HEK293T (cell line): ENCODE measurements at places on chromosomes 16 and 17.
A peak's percentile ranks its signal among the peaks of the same experiment; 100 is the strongest.

DNA sequence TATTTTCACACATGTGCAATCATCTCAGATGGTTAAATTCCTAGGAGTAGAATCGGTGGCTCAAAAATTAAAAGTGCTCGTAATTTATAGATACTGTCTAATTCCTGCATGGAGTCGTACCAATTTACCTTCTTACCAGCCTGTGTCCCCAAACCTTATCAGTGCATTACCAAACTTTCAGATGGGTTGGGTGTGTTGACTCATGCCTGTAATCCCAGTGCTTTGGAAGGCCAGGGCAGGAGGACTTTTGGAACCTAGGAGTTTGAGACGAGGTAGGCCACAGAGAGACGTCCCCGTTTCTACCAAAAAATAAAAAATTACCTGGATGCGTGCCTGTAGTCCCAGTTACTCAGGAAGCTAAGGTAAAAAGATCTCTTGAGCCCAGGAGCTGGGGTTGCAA is 34.5 kb upstream of the GPRC5B start:
- no peak for DNase-seq

- DNase-seq: no peak
These were observed 19.8 kb downstream of the SLC7A5 start for GRCh38 chr16:87849419-87850008.

DNA sequence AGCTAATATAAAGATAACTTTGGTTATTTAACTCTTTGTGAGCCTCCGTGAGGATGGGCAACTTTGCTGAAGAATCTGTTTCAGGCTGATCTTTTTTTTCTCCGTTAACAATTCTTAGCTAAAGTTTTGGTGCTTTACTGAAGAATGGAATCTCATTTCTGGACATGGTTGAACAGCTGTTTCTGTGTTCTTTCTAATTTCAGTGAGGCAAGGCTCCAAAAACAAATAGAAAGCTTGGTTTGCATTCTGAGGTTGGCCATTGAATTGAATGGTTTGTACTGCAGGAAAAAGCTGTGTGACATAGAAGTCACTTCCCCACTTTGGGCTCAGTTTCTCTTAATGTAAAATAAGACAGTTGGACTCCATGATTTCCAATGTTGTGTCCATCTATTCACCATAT is 22.3 kb upstream of the HLF start:
- DNase-seq: no peak

DNA sequence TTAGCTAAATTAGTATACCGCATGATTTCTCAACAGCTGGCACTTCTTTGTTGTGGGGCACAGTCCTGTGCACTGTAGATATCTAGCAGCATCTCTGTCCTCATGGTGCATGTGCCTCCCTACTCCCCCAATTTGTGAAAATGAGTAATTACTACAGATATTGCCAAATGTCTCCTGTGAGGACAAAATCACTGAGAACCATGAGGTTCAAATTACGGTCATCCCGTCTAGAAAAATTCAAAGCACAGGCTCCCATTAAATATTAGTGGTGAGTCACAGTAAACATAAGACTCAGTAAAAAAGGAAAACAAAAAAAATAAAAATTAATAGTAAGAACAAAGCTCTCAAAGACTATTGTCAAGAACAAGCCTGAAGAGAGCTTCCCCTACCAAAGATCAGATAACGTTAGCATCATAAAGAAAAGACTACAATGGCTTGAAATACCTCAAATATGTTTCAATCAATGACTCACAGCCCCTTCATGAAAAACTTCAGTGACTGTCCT is 57.8 kb downstream of the STH start:
- no peak for DNase-seq

GRCh38 chr16:14354561-14355351 is 275.3 kb downstream of the PARN start:
- no peak for DNase-seq

DNA sequence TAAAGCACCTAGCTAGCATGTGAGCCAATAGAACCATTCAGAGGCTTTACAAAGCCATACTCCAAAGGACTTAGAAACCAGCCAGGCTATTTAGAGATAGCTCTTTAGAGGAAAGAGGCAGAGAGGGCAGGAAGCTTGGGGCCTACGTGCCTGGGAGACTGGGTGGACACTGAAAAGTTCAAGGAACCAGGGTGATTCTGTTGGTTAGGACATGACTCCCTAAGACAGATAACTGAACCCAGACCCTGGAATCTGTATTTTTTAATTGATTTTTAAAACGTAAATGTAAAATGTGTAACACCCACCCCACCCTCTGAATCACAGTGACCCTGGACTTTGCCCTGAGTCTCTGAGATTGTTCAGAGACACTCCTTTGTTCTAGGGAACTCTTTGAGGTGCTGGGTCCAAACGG is 16.1 kb upstream of the GNA13 start:
- no peak for DNase-seq

DNA sequence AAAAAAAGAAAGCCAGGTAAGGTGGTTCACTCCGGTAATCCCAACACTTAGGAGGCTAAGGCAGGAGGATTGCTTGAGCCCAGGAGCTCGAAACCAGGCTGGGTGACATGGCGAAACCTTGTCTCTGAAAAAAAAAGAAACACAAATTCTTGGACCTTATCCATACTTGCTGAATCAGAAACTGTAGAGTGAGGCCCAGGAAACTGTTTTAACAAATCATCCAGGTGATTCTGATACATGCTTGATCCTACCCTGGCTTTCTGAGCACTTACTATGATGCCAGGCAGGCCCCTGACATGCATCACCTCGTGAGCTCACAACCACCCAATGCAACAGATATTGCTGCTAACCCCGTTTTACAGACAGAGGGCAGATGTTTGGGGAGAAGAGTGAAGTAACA is 4.0 kb upstream of the NAE1 start:
- no peak for DNase-seq

DNA sequence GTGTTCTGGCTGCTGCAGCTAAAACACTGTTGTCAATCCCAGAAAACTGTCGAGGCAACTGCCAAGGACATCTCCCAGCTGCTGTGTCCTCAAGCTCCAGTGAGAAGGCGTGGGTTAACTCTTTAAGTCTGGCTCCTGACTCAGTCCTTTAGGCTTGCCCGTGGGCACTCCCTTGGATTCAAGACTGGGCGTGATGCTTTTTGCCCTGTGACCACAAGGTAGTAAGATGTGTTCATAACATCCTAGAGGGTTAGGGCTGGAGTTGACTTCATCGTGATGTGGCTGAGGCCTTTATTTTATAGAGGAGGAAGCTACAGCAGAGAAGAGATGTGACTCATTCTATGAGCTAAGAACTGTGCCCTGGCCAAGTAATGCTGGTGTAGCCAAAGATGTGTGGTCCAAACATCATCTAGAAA is 50.9 kb upstream of the TEKT3 start:
- no peak for DNase-seq

DNA sequence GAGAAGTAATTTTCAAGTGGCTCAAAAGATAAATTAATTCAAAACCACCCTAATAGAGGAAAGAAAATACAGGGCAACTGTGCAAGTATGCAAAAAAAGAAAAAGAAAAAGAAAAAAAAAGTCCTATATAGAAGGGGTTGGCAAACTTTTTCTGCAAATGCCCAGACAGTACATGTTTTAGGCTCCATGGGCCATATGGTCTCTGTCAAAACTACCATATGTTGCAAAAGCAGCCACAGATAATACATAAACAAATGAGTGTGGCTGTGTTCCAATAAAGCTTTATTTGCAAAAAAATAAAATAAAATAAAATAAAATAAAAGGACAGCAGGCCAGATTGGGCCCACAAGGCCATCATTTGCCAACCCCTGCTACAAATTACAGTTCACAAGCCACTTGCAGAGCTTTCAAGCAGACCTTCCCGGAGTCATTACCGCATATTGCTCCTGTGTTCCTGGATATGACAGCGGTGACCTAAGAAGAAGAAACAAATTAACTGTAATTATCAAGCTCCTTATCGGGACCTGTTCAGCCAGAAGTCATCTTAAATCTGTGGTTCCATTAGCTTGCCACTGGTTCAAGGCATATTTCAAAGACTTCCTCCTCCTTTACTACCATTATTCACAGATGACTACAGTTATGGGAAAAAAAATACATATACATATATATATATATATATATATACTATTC is 15.9 kb downstream of the ZC3H7A start:
- no peak for DNase-seq

DNA sequence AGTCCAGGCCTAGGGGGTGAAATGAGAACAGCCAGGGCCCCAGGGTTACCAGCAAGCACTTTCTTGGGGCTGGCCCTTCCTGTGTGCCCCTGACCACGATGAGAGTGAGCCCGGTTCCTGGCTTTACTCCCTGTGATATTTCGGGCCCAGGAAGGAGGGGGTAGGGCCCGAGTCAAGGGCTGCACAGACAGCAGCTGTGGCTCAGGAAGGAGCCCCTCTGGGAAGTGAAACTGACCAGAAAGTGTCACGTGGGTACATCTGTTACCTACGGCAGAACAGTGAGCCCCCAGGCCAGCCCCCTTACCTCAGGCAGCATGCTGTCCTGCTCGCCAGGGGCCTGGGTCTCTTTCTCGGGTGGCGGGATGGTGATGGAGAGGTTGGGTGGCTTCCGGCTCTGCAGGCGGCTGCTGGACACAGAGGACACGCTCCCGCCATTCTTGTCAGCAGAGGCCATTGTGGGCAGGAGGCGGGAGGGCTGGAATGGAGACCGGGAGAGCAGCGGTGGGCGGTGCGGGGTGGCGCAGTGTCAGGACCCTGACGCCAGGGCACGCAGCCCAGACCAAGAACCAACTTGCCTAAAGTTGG is 13.8 kb downstream of the AANAT start:
- no peak for DNase-seq

GRCh38 chr16:5863071-5863606 is 765.5 kb upstream of the EEF2KMT start:
- no peak for DNase-seq

- DNase-seq: peak; percentile 30
These were observed 2.0 kb downstream of the ADAT1 start for GRCh38 chr16:75621170-75621477.

GRCh38 chr16:88197481-88198456 is 185.0 kb upstream of the ZNF469 start:
- no peak for DNase-seq

DNA sequence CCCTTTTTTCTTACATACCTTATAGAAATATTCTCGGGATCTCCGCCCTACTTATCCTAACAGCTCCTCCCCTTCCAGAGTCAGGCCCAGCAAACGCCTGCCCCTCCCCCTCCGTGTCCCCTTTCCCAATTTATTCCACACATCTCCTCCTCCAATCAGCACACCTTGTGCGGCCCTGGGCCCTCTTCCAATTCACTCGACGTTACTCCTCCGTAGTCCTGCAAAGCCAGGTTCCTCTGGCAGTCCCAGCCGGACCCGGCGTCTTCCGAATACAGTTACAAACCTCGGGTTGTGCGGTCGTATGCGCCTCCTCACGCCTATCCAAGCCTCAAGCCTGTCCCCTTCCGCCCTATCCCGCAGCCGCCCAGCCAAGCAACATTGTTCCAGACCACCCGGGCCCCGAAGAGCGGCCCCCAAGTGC is 677 bp downstream of the CBX1 start:
- peak; percentile 60 for DNase-seq

GRCh38 chr17:77058016-77058415 is 82.8 kb upstream of the SEC14L1 start:
- no peak for DNase-seq

- DNase-seq: no peak
These were observed 12.9 kb downstream of the GRB2 start for GRCh38 chr17:75392559-75392958.

GRCh38 chr16:66524601-66525164 is 25.2 kb downstream of the TK2 start:
- DNase-seq: no peak

GRCh38 chr16:84427553-84427952 is 59.2 kb downstream of the ATP2C2 start:
- no peak for DNase-seq

- no peak for DNase-seq
These were observed 13.2 kb upstream of the SLC7A5 start for GRCh38 chr16:87882436-87883019.

DNA sequence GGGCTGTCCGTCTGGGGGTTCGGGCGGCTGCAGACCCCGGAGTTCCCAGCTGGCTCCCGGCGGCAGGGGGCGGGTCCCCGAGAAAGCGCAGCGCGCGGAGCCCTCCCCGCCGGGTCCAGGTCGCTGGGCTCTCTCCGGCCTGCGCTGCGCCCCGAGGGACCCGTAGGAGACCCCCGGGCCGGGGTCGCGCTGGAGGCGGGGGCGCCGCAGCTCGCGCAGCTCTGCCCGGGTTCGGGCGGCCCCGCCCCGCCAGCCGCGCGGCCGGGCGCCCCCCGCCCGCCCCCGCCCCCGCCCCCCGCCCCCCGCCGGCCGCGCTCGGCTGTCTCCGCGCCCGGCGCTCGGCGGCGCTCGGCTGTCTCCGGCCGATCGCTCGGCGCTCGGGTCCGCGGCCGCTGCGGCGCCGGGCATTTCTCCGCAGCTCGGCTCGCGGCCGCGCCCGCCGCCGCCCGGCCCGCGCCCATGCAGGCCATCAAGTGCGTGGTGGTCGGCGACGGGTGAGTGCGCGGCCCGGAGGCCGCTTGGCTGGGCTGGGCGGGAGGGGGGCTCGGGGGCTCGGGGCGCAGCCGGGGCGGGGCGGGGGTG is at the start of gene RAC3:
RAC3 (plus strand) TSS at position 376 of the 582 bp plus-strand sequence; CDS start at position 460, 84 bp downstream.
- DNase-seq: peak; percentile 78

DNA sequence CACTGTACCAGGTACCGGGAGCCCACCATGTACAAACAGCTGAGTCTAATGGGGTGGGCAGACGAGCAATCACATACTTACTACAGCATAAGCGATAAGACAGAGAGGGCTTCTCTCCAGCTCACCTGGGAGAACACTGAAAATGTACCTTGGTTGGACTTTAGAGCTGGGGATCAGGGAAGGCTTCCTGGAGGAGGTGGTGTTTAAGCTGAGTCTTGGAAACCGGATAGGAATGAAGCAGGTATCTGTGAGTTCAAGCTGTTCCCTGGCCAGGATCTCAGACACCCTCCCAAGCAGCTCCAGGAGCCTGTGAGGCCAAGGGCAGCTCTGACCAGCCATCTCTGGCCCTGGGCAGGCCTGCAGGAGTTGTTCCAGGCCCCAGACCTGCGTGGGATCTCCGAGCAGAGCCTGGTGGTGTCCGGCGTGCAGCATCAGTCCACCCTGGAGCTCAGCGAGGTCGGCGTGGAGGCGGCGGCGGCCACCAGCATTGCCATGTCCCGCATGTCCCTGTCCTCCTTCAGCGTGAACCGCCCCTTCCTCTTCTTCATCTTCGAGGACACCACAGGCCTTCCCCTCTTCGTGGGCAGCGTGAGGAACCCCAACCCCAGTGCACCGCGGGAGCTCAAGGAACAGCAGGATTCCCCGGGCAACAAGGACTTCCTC is 8.0 kb upstream of the SERPINF1 start:
- DNase-seq: no peak

GRCh38 chr17:7611635-7612293 is 2.9 kb downstream of the FXR2 start:
- DNase-seq: no peak

- no peak for DNase-seq
These were observed 247.9 kb upstream of the SOX9 start for GRCh38 chr17:71872843-71873485.
